ENCODE measurements at places on chromosomes 16 and 17.

- DNase-seq, result no peak
These were observed 472.4 kb downstream of the PMP22 start for GRCh38 chr17:14792746-14793145.

DNA sequence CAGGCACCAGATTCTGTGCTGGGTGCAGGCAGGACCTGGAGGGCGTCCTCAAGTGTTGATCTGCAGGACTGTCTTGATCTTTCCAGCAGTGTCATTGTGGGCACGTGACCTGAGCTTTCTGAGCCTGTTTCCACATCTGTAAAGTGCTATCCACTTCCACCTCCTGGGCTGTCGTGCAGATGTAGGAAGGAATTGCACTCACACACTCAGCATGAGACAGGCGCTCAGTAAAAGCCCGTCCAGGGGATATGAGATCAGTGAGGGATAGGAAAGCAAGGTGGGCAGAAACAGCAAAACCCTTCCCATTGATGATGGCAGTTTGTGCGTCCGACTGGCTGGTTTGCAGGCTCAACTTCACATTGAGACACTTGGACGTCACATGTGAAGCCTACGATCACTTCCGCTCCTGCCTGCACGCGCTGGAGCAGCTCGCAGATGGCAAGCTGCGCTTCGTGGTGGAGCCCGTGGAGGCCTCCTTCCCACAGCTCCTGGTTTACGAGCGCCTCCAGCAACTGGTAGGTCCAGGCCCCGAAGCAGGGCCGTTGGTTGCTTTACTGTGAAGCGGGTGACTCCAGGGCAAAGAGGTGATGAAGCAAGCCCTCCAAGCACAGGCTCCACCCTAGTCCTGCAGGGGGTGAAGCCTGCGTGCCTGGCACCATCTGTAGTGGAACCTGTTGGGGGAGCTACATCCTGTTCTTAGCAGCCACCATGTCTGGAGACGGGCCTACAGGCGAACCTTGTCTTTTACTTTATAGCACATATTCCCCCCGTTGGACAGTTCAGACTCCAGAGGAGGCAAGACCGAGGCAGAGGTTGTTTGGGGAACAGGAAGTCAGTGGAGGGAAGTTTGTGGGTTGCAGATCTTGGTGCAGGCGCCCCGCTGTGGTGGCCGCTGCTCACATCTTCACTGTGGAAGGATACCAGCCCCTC, 23.0 kb downstream of the METTL22 start:
- DNase-seq, result no peak

DNA sequence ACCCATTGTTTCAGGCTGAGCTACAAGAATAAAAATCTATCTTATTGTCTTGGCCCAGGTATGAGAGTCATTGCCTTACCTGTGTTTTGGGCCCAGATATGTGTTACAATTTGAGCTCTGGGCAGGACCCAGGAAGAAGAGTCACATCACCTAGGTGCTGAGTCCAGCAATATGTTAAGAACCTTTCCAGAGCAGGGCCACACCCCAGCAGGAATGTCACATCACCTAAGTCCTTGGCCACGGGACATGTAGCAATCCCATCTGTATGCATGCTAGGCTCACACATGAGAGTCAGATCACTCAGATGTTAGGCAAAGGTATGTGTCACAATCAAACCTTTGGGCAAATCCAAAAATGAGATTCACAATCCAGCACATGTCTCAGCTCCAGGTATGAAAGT, 2103.5 kb downstream of the TP53TG3F start:
- no peak for DNase-seq

GRCh38 chr17:57215317-57215716, 41.0 kb upstream of the MSI2 start:
- no peak for DNase-seq

DNA sequence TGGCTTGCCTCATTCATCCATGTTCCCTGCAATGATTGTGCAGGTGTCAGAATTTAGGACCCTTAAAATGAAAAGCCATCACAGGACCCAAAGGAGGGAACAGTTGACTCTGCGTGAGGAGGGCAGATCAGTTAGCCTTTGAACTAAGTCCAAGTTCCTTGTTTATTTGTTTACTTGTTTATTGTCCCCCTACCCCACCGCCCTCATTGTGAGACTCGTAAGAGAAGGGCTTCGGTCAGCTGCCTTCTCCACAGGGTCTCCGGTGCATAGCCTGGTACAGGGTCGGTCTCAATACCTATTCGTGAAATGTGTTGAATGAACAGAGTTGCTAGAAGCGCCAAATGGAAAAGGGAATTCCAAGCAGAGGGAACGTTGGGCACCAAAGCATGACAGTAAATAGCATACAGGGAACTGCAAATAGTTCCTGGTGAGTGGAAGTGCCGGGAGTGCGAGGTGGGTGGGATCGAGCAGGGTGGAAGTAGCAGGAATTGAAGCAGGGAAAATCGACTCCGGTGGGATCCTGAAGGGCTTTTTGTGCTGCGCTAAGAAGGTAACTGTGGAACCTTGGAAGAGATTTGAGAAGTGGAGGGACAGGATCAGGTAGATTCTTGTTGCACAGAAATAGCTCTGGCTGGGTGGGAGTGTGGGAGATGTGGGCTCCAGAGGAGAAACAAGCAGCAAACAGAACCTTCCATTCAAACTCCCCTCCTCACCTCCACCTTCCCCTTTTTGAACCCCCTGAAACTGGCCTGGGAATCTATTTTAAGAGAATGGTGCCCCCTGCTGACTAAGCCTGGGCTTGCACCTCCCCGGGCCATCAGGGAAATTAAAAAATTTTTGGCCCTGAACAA, 12.7 kb downstream of the SLC35B1 start:
- DNase-seq, result peak; percentile 48

DNA sequence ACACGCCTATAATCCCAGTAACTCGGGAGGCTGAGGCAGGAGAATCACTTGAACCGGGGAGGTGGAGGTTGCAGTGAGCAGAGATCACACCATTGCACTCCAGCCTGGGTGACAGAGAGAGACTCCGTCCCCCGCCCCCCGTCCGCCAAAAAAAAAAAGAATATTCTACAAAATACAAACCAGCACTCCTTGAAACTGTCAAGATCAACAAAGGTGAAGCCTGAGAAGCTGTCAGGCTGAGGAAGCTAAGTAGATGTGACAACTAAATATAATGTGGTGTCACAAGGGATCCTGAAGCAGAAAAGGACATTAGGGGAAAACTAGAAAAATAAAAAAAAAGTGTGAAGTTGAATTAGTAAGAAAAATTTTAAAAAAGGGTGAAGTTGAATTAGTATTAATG, 6.2 kb downstream of the CD2BP2 start:
- no peak for DNase-seq

DNA sequence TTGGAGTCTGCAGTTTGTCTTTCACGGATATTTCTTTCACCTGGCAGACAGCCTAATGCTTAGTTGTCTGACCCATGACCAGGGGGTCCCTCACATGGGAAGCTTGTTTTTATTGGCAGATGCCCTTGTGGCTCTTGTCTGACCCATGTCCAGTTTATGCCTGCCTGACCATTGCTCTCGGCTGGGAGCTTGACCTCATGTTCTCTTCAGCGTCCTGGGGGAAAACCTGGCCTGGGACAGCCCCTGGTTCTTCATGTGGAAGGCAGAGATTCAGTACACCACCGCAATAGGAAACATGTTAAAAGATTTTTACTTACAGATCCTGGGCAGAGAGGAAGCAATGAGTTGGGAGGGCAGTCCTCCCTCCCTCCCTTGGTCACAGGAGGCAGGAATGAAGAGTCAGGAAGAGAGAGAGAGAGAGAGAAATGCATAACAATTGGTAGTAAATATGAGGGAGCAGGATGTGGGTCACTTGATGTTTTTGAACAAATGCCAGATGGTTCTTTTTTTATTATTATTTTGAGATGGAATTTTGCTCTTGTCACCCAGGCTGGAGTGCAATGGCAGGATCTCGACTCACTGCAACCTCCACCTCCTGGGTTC, 302.7 kb upstream of the MYOCD start:
- DNase-seq, result no peak

- no peak for DNase-seq
These were observed 39.7 kb upstream of the TBC1D3K start for GRCh38 chr17:37884516-37884915.

DNA sequence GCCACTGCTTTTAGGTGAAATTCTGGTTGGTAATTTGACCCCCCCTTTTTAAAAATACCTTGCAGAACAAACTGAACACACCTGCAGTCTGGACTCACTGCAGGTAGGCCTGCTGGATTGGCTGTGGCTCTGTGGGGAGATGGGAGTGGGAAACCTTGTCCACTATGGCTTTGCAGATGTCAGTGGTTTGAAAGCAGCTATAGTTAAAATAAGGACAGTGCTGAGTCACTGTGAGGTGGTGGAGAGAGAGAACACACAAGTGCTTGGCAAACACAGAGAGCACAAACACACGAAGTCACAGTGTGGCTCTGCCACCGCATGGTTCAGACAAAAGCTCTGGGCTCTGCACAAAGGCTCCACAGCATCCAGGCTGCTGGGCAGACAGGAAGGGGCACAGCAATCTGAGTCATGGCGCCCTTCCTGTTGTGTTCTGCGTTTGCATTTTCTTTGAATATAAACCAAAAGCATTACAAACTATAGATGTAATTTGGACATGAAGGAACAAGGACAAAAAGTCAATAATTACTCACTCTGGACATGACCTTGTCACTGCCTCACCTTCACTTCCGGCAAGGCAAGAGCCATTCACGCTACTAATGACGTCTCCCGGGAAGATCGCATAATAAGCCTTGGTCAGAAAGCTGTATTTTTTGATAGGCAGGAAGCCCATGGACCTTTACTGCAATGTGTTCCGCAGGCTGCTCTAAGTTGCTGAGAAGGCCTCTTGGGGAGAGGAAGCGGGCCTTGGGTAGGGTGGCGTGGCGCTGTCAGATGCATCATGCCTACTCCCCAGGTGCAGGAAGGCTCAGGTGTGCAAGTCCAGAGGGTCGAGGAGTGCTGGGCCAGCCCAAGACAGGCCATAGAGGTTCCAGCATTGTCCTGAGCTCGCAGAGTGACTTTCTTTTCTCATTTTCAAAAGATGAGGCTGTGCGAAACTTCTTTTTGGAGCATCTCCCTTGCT, 60.1 kb upstream of the MED9 start:
- DNase-seq, result no peak

GRCh38 chr17:8158267-8159031, 4.3 kb downstream of the VAMP2 start:
- DNase-seq, result peak; percentile 73

DNA sequence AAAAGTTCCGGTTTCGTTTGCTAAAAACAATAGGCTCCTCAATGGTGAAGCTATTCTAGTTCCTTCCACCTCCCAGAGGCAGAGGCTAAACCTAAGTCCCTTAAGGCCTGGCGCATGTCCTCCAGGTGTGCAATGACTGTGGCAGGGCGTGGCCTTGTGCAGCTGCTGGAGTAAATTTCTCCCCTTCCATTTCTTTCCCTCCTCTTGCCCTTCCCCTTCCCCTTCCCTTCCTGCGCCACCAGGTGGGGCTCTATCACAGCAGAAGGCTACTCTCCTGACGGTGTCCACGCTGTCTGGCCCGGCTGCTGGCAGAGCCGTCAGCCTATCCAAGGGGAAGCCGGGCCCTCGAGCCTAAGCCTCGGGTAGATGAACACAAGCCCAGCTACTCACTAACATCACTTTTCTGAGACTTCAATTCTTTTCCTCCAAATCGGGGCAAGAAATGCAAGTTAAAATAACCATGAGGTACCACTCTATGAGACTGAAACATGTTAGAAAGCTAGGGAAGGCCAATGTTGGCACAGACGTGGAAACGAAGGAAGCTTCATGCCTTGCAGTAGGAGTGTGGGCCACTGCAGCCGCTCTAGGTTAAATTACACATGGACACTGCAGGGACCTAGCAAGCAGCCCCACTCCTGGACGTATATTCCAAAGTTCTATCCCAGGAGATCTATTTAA, 34.4 kb downstream of the C16orf78 start:
- DNase-seq, result peak; percentile 44

GRCh38 chr17:79838522-79839274, 542 bp downstream of the CBX4 start:
- DNase-seq, result no peak

DNA sequence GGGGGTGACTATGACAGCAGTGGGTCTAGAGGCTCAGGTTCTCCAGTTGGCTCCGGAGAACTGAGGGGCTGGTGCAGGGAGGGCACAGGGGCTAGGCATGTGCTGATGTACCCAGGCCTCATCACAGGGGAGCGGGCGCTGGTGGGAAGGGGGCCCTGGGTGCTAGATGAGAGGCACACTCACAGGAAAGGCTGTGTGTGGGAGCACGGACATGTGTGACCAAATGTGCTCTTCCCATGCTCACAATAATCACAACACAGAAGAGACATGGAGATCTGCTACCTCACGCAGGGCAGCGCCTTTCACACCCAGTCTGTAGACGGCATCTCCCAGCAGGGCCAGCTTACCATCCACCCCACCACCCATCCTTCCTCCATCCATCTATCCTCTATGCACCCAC, 17.4 kb upstream of the RASD1 start:
- DNase-seq, result no peak

Measured in stimulated activated CD4-positive, alpha-beta T cell treated with anti-CD3 and anti-CD28 coated beads, Interleukin-15, amount 100 ng/mL, for 1 hour (primary cell).